Activated CD4-positive, alpha-beta T cell treated with anti-CD3 and anti-CD28 coated beads for 48 hours (primary cell): ENCODE measurements at places on chromosomes 16 and 17.

GRCh38 chr17:57679356-57679755, 65.7 kb downstream of the CCDC182 start:
- DNase-seq: no peak

GRCh38 chr17:45261577-45262515, at the start of gene SPATA32:
Gene SPATA32 (minus strand): TSS chr17:45262094. CDS start chr17:45262016, 78 bp downstream.
- DNase-seq: peak; percentile 77

DNA sequence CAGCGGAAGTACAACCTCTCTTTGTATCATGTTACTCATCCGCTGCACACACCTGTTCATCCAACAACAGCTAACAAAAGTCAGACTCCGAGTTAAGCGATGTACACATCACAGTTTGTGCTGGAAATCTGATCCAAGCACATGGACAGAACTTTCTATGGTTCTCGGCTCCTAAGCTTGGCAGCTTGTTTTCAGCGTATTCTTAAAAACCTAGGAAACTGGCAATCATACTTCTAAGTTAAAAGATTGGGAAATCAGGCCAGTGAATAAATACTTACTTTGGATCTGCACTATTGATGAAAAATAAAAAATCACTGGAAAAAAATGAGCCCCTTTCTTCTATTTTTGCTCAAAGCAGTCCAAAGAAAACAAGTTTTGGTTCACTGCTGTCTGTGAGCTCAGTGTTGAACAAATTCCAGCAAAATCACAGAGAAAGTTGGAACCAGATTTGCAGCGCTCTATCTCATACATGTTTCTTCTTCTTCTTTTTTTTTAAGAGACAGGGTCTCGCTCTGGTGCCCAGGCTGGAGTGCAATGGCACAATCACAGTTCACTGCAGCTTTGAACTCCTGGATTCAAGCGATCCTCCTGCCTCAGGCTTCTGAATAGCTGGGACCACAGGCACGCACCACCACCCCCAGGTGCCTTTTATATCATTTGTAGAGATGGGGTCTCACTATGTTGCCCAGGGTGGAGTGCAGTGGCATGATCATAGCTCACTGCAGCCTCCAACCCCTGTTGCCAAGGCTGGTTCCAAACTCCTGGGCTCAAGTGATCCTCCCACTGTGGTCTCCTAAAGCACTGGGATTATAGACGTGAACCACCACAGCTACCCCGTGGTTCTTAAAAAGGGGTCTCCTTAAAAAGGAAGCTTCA, 71.6 kb upstream of the CREBBP start:
- DNase-seq: no peak

- peak; percentile 58 for DNase-seq
These were observed 23.2 kb downstream of the CDH3 start for GRCh38 chr16:68668266-68668665.

DNA sequence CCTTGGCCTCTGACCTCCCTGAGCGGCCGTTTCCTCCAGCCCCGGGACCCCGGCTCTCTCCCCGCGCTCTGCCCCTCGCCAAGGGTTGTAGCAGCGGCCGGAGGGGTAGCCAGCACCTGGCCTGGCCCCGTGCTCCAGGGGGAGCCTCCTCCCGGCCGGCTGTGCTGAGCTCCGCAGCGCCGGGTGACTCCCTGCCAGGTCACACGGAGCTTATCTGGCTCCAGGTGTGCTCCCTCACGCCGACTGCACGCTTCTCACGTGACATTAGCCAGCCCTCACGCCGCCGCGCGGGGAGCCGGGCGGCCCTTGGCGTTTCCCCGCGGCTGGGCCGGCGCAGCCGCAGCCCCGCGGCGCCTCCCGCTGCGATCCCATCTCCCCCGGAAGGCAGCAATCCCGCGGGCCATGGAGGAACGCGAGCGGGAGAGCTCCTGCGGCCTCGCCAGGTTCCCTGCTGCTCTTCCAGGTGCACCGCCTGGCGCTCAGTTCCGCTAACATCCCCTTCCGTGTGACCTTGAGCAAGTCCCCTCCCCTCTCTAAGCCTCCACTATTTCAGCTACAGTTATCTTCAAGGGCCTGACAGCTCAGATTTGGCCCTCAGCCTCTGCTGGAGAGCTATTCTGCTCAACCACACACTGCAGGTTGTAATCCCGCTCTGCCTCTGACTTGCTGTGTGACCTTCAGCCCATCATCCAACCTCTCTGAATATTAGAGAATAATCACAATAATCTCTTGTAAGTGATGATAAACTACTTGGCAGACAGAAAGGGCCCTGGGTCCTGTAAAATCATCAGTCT, 3.4 kb downstream of the MYO18A start:
- peak; percentile 70 for DNase-seq

- no peak for DNase-seq
These were observed 9.2 kb downstream of the SNN start for GRCh38 chr16:11677451-11677951.

- no peak for DNase-seq
These were observed 15.4 kb downstream of the HS3ST3B1 start for GRCh38 chr17:14316126-14316832.

DNA sequence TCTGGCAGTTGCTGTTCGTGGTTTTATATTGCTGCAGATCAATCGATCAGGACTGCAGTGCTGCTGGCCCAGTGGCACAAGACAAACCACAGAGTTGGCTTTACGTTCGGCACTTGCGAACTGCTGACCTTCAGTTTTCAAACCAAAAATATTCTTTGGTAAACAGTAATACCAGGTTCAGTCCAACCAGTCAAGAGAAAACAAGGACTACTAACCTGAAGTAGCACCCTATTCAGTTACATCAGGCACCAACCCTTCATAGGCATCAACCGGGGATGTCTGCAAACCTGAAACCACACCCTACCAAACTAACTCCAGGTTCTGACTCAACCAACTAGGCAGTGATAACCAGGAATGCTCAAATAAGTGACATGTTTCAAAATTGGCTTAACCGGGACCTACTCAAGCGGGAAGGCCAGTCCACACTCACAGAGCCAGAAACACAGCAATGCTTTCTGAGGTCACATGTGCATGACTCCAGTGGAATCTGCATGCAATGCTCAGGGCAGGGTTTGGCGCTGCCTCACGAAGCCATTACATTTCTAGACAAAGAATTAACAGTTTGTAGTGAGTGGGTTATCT, 91.1 kb downstream of the SMG6 start:
- no peak for DNase-seq

DNA sequence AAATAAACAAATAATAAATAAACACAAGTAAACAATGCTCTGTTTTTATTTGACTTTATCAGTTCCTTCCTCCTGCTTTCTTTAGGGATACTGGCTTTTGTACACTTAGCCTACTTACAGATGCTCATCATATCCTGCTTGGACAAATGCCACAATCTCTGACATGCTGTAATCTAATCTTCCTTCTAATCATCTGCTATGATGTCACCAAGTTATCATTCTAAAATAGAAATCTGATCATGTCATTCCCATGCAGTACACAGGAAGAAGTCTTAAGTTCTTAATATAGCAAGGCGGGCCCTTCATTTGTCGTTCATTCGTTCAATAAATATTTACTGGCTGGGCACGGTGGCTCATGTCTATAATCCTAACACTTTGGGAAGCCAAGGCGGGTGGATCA, 9.1 kb upstream of the UBB start:
- no peak for DNase-seq

DNA sequence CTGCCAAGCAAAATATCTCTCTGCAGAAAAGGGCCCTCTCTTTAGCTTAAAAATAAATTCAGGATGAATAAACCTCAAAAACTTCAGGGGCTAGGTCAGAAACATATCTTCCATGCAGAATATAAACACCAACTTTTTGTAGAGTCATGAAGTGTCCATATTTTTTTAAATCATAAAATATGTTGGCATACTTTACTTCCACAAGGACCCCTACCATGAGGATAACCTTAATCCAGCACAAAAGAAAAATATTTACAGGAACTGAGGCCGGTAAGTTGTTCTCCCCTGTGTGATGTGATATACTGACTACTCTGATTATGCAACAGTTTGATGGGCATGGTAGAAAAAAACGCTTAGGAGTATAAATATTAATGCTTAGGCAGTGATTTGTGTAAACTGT, 264.8 kb upstream of the CDH11 start:
- DNase-seq: no peak

DNA sequence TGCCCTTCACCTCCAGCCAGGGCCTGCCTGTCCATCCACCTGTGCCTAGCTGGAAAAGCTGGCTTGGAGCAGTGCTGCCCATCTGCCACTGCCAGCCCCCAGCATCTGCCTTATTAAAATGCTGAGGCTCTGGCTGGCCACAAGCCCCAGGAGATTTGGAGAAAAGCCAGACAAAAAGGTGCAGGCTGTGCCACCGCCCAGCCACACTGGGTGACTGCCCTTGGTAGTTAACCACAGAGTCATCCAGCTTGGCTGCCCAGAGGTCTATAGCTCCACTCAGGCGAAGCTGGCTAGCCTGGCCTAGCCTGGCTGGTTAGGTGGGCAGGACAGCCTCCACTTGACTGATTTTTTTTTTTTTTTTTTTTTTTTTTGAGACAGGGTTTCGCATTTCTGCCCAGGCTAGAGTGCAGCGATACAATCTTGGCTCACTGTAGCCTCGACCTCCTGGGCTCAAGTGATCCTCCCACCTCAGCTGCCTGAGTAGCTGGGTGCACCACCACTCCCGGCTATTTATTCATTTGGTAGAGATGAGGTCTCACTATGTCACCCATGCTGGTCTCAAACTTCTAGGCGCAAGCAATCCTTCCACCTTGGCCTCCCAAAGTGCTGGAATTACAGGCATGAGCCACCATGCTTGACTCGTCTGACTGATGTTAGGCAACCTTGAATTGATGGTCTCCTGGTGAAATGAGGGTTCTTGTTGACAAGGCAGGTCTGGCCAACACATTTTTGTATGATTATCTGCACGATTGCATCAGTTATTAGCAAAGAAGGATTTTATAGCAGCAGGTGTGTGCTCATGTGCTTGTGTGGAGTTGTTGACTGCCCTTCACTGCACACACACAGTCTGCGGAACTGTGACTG, 103.8 kb downstream of the RAB11FIP4 start:
- no peak for DNase-seq

- DNase-seq: no peak
These were observed 8.4 kb downstream of the CES1 start for GRCh38 chr16:55824473-55825000.

DNA sequence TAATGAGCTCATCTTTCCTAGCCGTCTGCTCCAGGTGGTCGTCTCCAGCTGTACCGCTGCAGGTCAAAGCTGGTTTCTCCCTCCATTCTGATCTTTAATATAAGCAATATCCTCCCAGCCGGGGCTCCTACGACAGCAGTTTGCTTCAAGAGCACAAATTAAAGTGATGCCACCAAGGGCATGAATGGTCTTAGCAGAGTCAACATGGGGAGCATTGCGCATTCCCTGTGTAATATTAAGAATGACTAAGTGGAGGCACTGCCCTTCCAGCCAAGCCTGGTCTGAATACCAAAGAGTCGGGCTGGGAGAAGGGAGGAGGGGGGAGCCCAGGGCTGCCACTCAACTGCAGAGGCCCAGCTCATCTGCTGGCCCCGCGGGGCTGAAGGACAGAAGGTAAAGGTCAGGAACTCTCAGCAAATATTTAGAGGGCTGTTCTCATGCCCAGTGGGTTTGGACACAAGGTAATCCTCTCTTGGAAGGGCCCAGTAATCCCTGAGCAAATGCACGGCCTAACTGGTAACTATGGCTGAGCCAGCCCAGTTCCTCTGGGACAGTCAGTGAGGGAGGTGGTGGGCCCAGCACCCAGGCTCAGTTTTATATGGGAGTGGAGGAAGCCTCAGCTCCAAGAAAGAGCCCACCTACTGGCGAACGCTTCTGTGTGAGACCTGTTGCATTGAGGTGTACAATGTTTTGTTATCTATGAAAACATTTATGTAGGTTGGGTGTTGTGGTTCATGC, 121.2 kb downstream of the IRX3 start:
- DNase-seq: no peak

DNA sequence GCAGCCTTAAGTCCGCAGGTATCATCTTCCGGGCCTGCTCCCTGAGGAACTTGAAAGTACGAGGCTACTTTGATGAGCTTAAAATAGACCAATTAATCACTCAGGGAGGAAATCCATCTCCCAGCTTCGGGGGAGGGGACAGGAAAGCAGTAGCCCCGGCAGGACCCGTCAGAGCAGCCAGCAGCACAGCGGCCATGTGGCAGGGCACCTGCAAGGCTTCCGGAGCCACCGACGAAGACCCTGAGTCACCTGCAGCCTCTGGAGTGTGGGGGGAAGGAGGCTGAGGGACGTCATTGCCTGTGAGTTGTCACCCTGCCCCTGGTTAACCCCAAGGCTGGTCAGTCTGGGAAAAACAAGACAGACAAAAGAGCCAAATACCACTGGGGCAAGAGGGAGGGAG, 4.4 kb upstream of the CYB561 start:
- DNase-seq: no peak

DNA sequence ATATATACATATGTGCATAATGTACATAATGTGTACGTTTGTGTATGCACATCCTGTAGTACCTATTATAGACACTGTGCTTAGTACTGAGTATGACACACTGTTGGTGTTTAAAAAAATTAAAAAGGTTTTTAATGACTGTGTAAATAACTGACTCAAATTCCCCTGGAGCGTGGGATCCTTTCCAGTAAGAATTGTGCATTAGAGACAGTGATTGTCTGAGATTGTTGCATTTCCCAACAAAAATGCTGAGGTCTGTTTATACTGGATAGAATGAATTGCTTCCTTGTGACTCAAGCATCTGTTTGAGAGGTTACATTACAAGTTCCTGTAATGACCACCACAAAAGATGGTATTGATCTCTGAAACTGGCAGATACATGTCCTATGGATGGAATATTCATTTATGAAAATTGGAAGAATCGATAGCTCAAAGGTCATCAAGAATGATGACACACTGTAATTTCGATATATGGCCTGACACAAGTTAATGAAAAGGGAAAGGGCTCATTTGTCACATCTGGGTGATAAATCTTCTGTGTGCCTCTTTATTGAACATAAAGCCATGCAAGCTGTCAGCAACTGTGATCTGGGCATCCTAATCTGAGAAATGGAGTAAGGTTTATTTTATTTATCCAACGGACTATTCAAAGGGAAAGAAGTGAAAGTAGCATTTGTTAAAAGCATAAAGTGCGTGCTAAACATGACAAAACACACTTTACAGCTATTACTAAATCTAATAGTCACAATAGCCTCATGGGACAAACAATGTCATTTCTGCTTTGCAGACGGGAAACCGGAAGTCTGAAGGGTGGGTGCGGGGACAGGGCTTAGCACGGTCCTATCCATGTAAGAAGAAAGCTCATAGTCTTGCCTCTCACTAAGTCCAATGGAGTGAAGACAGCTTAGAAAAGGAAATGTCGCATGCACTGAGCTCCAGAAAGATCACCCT, 228.8 kb downstream of the CDH11 start:
- no peak for DNase-seq
